ENCODE measurements at places on chromosomes 7 and 10.

GRCh38 chr7:135791543-135792362 is 43.1 kb upstream of the FAM180A start:
- DNase-seq, result no peak

GRCh38 chr7:151307536-151307935 is 34.1 kb upstream of the NUB1 start:
- no peak for DNase-seq

GRCh38 chr10:14540611-14541010 is 209.9 kb upstream of the FRMD4A start:
- DNase-seq, result no peak

- DNase-seq, result no peak
These were observed 43.5 kb upstream of the ZMIZ1 start for GRCh38 chr10:79025199-79025832.

- peak; percentile 80 for DNase-seq
These were observed 5.3 kb downstream of the SRGN start for GRCh38 chr10:69092959-69093850.

GRCh38 chr7:47232751-47233412 is 349.0 kb downstream of the TNS3 start:
- DNase-seq, result no peak

DNA sequence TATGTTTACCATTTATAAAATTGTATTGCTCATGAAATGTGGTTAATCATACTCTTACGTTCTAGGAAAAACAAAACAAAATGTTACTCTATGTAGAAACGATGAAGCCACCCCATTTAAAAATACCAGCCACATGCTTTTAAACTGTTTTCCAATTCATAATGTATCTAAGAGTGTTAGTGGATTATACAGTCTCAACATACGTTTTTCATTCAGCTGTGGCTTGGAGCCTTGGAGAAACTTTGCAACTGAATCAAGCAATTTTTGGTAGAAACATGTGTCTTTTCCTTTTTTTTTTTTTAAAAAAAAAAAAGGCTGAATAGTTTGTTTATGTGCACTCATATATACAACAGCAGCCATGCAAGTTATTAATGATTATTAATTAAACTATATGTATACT is 378.0 kb upstream of the SEMA3D start:
- no peak for DNase-seq

GRCh38 chr7:69738396-69738951 is 140.2 kb downstream of the AUTS2 start:
- DNase-seq, result no peak

DNA sequence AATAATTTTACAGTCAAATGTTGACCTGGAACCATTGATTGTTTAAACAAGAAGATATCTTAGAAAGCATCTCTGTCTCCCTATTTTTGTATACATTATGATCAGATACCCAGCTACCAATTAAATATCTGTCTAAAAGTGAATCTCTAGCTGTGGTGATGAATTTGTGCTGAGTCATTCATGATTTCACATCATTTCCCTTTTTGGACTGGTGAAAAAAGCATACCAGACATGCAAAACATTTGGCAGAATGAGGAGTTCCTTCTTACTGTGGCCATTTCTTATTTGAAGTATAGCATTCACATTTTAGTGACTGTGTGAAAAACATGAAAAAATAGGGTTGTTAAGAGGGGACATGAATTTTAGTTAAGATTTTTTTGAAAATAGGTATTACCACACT is 98.0 kb upstream of the GATA3 start:
- peak; percentile 79 for DNase-seq

- peak; percentile 76 for DNase-seq
These were observed 260.7 kb upstream of the PRKCQ start for GRCh38 chr10:6840766-6841165.

GRCh38 chr7:6116211-6116610 is 85.0 kb downstream of the ANKRD61 start:
- no peak for DNase-seq

DNA sequence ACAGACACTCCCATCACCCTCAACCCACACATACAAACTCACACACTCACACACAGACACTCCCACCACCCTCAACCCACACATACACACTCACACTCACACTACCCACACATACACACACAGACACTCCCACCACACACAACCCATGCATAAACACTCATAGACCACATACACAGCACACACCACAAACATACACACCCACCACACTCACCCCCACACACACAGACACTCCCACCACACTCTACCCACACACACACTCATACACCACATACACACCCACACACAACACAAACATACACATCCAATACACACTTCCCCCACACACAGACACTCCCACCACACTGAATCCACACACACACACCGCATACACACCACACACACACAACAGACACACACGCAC is 521.2 kb downstream of the TCERG1L start:
- no peak for DNase-seq

DNA sequence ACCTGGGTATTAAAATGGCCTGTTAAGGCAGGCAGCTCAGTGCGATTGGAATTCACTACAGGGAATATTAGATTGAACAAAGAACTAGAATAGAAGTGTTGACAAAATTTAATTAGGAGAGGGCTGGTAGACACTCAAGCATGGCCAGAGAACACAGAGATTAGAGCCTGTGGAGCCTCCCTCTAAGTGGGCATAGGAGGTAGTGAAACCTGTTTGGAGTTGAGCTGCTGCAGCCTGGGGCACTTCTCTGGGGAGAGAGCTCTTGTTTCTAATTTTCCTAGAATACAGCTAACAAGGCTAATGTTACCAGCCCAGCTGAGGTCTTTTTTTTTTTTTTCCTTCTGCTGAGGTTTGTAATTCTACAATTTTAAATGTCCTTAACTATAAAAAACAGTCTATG is 46.4 kb downstream of the TMEM168 start:
- DNase-seq, result no peak

GRCh38 chr7:151851782-151852181 is 25.1 kb downstream of the PRKAG2 start:
- no peak for DNase-seq

- DNase-seq, result peak; percentile 94
These were observed 20.0 kb upstream of the CRYGN start for GRCh38 chr7:151459726-151460473.

- DNase-seq, result peak; percentile 89
These were observed 211.7 kb downstream of the CCSER2 start for GRCh38 chr10:84540022-84540616.
